ENCODE measurements at places on chromosomes 6 and 20.
A peak's percentile ranks its signal among the peaks of the same experiment; 100 is the strongest.

GRCh38 chr6:161128680-161129196, 137.2 kb downstream of the MAP3K4 start:
- DNase-seq: peak; percentile 16

DNA sequence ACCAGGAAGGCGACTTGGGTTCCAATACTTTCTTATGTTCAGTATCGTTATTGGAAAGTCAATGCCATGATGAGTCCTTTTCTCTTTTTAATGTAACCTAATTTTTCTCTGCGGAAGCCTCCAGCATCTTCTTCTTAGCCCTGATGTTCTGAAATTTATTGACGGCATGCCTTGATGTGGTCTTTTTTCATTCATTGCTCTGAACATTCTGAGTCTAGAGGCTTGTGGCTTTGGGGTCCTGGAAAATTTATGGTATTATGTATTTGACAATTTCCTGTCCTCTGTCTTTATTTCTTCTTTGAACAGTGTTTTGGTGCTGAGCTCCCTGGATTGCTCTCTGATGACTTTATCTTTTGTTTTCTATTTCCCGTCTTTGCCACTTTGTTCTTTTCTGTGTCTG, 28.7 kb upstream of the MAS1 start:
- no peak for DNase-seq

DNA sequence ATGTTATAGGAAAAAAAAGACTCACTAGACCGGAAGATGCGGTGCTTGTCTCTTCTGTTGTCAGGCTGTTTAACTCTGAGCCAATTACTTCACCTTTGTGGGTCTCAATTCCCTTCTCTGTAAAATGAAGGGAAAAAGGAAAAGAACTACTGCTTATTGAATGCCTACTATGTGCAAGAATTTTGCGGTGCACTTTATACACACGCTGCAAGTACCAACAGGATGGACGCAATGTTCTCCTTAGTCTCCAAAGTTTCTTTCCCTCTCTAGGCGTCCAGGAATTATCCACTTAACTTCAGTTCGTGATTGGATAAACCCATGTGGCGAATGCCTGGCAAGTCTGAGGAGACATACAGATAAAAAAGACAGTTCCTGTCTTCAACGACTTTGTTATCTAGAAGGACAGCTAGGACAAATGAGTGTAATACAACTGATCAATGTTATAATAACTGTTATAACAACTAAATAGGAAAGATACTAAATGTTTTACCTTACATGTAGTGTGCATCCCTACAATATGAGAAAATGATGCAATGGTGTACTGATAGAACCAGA, 69.0 kb upstream of the JARID2 start:
- DNase-seq: no peak

DNA sequence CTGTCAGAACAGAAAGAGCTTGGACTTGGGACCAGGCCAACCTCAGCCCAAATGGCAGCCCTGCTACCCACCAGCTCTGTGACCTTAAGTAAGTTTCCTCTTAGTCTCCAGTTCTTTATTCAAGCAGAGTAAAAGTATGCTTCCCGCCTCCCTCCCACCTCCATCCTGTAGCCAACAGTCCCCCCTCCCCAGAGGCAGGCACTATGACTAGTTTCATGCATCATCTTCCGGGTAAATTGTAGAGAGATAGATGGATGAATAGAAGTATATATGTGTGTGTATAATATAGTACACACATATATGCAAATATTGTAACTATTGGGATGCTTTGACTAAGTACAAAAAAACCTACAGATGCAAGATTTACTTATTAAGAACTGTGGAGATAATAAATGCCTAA, 39.5 kb upstream of the B4GALT5 start:
- no peak for DNase-seq

DNA sequence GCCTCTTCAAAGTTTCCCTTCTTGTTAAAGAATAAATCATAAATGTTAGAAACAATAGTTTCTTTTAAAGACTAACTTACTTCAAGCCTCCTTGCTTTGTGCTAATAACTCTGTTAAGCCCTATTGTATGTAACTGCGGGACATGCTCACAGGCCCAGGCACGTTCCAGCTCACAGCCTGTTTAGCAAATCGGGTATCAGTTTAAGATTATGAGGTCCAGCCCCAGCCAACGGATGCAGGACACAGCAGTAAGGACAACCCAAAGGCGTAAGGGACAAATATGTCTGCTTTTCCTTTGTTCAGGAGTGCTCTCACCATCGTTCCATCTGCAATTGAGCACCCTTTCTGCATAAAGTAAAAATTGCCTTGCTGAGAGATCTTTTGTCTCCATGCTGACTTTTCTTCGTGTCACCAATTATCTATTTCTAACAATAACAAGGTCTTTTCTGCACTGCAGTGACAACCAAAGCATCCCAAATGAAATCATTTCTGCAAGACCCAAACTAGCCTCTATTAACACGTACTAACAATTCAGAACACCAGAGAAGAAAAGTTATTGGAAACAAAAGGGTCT, 1.4 kb downstream of the C6orf52 start:
- no peak for DNase-seq

Measured in stimulated activated CD4-positive, alpha-beta T cell treated with anti-CD3 and anti-CD28 coated beads, TNF-alpha, amount 100 ng/mL, for 48 hours (primary cell).